ENCODE measurements at places on chromosomes 2 and 18.

- no peak for DNase-seq
Observed at GRCh38 chr2:65999796-66000195, 435.1 kb upstream of the MEIS1 start.

GRCh38 chr18:46623541-46623940 lies 33.5 kb downstream of the LOXHD1 start:
- DNase-seq: no peak

GRCh38 chr2:85444629-85445172 lies 26.2 kb downstream of the SH2D6 start:
- DNase-seq: no peak

DNA sequence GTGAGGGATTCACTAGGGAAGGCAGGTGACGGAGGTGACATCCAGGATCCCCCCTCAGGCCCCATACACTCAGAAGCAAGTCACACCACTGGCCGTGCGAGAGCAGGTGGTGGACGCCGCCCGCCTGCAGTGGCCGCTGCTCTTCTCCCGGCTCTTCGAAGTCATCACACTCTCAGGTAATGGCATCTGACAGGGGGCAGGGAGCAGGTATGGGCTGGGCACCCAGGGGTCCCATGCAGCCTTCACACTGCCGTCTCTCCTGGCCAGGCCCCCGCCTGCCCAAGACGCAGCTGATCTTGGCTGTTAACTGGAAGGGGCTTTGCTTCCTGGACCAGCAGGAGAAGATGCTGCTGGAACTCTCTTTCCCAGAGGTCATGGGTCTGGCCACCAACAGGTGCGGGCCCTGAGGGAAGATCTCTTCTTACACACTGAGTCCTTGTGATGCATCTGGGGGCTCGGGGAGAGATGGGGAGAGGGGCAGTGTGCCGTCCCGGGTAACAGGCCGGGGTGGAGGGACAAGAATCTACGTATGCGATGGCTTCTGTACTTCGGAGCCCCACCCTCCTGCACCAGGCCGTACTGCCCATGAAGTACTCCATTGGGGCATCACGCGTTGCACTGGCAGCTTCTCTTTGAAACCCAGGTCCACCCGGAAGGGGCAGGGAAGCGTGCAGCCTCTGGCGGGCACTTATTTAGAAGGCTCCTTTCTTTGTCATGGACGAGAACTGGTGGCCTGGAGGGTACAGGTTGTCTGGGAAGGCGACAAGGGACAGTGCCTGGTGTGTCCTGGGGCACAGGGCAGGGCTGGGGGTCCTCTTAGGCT lies 18.8 kb upstream of the GPR17 start:
- no peak for DNase-seq

DNA sequence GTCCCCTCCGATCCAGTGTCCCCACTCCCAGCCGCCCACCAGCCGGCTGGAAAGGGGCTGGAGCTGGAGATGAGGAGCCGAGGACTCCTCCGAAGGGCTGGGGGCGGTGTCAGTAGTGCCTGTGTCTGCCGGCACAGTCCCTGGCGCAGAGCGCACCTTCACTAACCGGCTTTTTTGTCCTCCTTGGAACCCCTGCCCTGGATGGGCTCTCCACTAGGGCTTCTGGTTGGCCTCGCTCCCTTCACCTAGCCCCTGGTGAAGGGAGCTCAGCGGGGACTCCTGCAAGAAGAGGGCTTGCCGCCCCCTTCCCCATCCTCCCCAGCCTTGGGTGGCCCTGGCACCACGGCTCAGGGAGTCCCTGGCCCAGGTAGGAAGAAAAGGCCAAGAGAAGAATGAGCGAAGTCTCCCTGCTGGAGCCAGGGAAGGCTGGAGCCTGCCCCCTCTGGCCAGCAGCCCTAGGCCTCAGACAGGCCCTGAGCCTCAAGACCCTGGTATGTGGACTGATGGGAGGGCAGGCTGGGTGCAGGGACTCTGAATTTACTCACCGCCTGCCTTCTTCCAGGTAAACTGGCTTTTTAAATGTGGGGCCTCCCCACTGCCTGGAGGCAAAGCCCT lies 570 bp upstream of the ECEL1 start:
- DNase-seq: no peak

GRCh38 chr2:85734015-85734414 lies 19.8 kb upstream of the ATOH8 start:
- DNase-seq: no peak

DNA sequence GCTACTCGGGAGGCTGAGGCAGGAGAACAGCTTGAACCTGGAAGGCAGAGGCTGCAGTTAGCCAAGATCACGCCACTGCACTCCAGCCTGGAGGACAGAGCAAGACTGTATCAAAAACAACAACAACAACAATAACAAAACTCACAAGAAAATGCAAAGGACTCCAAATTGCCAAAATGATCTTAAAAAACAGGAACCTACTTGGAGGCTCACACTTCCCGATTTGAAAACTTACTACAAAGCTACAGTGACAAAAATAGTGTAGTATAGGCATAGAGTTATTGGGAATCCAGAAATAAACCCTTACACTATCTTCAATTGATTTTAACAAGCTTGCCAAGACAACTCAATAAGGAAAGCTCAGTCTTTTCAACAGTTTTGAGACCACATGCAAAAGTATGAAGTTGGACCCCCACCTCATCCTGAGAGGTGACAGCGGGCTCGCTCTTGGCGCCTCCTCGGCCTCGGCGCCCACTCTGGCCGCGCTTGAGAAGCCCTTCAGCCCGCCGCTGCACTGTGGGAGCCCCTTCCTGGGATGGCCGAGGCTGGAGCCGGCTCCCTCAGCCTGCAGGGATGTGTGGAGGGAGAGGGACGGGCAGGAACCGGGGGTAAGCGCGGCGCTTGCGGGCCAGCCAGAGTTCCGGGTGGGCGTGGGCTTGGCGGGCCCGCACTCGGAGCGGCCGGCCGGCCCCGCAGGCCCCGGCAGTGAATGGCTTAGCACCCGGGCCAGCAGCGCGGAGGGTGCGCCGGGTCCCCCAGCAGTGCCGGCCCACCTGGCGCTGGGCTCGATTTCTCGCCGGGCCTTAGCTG lies 18.3 kb upstream of the ACVR2A start:
- no peak for DNase-seq

DNA sequence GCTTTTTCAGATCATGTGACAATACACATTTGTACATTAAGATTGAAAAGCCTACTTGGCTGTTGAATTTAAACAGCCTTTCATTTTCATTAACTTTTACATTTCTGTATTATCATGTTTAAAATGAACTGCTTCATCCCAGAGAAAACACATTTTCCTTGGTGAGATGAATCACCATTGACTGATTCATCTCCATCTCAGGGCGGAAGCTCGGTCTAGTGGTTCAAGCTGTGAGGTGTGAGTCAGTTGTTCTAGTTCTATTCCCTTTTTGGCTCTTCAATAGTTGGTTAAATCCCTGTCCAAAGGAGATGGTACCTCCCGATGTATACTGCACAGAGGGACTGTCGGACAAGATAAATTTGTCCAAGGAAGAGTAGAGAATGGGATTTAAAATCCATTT lies 189.7 kb downstream of the ADCYAP1 start:
- DNase-seq: no peak

DNA sequence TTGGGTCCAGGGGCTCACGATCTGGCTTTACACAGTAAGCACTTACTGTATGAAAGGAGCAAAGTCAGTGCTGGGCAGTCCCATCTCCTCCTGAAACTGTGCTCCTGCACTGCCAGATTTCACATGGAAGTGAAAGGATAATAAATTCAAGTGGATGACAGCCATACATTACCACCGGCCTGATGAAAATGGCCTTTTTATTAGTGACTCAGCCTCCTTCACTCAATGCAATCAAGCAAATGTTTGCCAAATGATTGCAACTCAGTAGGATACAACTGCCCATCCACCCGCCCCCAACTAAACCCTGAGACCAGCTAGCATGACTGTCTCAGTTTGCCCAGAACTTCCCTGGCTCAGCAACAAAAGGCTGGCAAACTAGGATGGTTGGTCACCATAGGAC lies 77.1 kb downstream of the MYO5B start:
- no peak for DNase-seq

DNA sequence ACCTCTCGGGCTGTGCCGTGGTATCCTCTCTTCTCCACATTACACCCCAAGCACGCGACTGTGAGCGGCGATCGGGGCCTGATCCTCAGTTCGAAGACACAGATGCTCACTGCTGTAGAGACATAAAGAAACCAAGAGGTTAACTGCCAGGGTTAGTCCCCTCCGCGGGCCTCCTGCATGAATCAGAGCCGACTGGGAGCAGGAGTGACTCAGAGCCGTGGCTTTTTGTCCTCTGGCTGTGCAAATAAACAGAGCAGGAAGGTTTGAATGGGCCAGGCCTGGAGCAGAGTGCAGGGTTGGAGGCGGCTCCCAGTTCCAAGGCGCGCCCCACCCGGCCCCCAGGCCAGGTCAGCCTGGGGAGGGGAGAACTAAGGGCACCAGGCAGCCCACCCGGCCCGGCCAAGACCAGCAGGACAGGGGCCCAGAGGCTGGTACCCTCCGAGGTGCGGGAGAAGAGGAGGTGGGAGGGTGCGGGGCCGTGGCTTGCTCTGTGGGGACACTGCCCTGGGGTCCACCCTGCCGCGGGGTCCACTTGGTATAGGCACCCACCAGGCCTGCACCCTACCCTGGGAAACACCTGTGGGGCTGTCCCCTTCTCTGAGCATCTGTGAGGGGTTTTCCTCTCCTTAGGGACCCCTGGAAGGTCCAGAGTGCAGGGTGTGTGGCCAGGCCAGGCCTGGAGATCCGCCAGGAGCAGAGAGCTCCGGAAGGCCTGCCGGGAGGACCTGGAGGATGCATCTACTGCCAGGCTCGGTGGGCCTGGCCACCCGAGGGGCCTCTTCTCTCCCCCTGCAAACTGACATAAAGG lies 16.5 kb downstream of the TWIST2 start:
- peak; percentile 49 for DNase-seq

GRCh38 chr18:2854875-2855274 lies 8.1 kb downstream of the EMILIN2 start:
- no peak for DNase-seq
